Cortex of kidney (tissue), 1 donor: ENCODE measurements at places on chromosomes 12 and 14.

GRCh38 chr12:123984903-123985302 lies 11.9 kb downstream of the ZNF664 start:
- DNase-seq: no peak

GRCh38 chr12:67697443-67697842 lies 48.9 kb downstream of the DYRK2 start:
- no peak for DNase-seq

- no peak for DNase-seq
Measured at GRCh38 chr14:24483604-24484252, 24.3 kb downstream of the CMA1 start.

DNA sequence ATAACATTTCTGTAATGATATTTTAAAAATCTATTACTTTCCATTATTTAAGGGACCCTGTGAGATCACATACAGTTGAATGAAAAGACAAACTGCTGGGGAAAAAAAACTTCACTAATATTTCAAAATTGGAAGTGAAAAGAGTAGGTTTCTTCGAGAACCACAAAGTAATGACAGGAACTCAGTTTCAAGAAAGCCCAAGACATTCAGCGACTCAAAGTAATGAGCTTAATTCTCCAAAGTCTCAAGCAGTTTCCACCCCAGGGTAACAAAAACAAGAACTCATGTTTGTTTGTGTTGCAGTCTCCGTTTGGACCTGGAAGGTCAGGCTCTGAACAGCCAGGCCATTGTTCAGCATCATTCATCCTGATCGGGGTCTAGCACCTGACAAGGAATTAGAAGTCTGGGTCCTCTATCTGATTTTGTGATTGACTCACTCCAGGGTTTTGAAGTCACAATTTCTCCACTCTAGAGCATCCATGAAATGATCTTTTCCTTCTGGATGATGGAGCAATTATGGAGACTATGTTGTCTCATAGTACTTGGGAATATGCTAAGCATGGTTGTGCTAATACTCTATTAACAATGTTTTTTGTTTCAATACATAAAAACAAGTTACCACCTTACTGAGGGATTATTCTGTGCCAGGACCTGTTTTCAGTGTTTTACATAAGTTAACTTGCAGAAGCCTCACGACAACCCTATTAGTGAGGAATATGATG lies 126.9 kb downstream of the SLC25A21 start:
- DNase-seq: no peak
